ENCODE measurements at places on chromosomes 2 and 18.

- no peak for DNase-seq
These were observed 41.1 kb upstream of the GALNT5 start for GRCh38 chr2:157216286-157216965.

DNA sequence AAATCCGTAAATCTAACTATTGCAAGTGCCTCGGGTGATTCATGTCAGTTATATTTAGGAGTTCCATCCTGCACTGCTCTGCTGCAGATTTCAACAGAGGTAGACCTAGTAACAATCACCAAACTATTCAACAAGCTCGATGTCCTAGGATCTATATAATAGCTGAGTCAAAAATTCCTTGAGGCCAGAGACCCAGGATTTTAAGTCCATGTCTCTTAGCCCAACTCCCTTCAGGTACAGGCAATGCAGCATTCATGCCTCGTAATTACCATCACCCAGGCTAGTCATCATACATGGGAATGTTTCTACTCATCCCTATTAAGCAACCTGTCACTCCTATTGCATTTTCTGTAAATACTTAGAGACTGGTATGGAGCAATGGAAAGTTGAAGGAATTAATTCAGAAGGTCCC is 729 bp downstream of the TM4SF20 start:
- DNase-seq, result no peak

- DNase-seq, result no peak
These were observed 21.4 kb downstream of the STK17B start for GRCh38 chr2:196149948-196150347.

GRCh38 chr2:72964146-72964525 is 46.8 kb downstream of the EMX1 start:
- no peak for DNase-seq

DNA sequence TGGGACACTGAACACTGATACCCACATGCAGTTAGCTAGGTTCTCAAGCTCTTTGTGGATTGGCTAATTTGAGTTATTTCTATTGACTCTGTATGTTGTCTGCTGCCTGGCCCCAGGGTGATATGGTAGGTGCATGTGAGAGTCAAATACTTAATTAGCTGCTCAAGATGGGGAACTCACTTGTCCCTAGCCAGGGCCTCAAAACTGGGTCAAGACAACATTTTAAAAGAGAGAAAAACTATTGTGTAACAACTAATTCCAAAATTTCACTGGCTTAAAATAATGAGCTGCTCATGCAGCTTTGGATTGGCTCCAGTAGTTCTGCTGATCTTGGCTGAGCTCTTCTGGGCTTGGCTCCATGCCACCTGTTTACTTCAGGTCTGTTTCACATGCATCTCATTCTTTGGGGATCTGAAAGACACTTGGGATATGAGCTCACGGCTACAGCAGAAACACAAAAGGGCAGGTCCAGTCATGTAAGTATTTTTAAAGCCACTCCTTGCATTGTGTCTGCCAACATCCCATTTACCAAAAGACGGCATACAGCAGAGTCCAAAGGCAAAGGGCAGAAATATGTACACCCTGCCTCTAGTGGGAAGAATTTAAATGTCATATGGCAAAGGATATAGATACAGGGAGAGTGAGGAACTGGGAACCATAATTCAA is 716.8 kb downstream of the SUCLG1 start:
- no peak for DNase-seq

DNA sequence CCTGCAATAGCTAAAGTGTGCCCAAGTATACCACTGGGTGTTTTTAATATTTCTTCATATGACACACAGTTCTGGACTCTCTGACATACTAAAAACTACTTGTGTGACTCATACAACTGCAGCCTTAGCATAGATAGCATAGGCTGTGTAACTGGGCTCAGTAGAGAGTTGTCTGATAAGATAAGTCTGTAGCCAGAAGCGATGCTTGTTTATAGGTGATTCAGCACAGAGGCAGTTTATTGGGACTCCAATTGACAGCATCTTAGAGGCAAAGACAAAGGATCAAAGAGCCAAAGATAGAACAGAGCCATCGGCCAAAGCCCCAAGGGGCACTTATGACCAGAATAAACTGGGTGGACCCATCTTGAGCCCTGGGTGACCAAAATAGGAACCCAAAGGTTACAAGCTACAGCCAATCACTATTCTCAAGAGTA is 42.3 kb downstream of the AAK1 start:
- no peak for DNase-seq
